ENCODE measurements at places on chromosomes 2 and 18.

DNA sequence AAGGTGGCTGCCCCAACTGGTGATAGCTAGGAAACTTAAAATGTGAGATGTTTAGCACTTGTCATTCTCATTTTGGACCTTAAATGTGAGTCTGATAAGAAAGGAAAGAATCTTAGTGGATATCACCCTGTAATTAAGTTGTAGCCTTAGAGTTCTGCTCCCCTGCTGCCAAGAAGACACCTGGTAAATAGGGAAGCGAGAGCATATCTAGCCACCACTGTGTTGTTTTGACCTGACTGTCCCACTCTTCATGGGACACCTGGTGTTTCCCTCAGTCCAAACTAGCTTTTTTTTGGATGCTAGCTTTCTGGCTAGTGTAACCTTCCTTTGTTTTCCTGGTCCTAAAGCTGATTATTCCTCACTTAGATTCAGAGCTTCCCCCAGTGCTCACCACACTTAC lies 357.6 kb downstream of the RAD51AP2 start:
- no peak for DNase-seq

- DNase-seq: no peak
Measured at GRCh38 chr2:102193074-102193473, 6.3 kb downstream of the IL1RL2 start.

DNA sequence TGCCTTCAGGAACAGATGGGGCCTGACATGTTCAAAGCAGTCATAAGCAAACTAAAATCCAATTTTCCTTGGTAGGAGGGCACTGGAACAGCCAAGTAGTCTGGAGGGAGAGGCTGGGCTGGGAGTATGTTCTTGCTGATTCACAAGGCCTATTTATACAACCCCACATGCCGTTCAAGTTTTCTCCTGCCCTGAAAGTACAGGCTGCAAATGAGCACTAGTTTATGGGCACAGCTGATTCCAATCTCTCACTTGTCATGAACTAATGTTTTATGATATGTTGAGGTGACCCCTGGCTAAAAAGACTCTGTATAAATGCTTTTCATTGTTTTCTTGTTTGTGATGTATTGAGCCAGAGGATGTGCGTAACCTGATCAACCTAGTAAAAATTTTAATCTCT lies 183.4 kb upstream of the SRD5A2 start:
- no peak for DNase-seq

- DNase-seq: no peak
Measured at GRCh38 chr18:73954268-73954667, 193.4 kb downstream of the FBXO15 start.

- no peak for DNase-seq
Measured at GRCh38 chr18:46237891-46238290, 133.7 kb downstream of the HAUS1 start.

DNA sequence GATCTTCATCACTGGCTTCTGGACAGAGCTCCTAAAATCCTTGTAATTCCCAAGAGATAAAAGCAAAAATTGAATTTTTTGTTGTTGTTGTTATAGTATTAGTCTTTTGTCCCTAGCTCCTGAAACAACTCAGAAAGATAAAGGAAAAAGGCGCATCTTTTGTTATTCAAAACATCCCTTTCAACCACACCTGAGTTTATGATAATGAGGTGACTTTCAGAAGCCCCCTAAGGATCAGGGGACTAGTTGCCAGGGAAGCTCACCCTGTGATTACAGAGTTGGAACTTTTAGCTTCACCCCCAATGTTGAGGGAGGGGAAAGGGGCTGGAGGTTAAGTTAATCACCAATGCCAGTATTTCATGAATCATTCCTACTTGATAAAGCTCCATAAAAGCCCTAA lies 10.3 kb upstream of the CERKL start:
- no peak for DNase-seq

DNA sequence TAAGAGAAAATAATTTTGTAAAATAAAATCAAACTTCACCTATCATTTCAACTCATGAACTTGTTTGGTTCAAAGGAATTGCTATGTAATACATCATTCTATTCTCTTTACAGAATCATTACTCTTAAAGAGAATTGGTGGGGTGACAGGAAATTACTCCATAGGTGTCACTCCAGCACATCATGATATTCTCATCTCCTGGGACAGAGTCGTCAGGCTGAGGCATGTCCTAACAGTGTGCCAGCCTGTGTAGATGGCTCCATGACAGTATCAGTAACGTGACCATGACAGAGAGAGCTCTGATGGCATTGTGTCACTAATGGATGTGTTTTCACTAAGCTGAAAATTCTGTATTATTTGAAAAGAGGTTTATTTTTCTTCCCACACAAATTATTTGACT lies 13.9 kb downstream of the SPATS2L start:
- DNase-seq: no peak

DNA sequence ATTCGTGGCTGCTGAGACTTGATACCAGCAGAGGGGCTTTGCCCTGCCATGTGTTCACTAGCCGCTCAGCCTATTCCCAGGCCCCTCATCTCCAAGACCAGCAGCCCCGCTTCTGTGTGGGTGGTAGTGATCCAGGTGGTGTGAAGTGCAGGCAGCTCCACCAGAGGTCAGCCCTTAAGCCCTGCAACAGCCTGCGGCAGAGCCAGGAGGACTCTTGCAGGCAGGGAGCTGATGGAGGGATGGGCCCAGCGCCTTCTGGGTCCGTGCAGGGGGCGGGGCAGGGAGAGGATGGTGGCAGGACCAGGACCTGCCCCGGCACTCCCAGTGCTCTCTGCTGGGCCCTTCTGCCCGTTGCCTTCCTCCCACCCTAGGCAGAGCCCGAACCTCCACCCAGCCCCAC lies 162.0 kb downstream of the SH3BP4 start:
- DNase-seq: no peak

DNA sequence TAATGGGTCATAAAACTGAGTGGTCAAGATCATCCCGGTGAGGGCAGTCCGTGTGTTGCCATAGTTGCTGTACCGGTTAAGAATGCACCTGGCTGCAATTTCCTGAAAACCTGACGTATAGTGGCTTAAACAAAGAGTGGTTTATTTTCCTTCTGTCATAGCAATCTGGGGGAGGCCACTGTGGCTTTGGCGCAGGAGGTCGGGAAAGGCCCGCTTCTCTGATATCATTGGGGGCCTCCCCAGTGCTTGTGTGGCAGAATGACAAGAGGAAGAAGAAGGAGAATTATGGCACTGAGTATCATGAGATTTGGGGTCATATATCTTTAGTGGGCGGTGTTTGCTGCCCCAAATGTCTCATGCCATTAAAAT lies 4.4 kb downstream of the C2orf92 start:
- DNase-seq: no peak

GRCh38 chr2:85266146-85267041 lies 61.4 kb downstream of the TGOLN2 start:
- DNase-seq: no peak
